Right hindlimb (tissue), 1 donor: ENCODE measurements at places on chromosomes 3 and 15.

DNA sequence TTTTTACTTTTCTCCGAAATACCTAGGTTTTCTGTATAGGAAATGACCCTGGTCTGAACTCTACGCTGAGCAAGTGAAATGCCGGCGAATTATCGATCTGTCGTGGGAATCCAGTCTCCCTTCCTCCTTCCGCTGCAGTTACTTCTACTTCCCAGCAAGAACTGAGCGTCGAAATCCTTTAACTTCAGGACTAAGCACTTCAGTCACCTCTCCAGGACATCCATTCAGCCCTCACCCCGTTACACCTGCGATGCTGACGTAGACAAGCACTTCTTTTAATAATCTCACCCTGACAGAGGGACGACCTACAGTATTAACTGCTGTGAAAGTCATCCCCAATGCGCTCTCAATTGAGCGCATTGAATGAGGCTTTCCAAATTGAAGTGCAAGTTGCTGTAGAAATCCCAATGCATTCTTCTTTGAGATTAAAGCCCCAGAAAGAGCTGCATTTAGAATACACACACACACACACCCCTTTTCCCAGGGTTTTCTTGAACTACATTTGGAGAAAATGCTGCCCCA, 1.3 kb downstream of the TOP2B start:
- DNase-seq, result no peak

DNA sequence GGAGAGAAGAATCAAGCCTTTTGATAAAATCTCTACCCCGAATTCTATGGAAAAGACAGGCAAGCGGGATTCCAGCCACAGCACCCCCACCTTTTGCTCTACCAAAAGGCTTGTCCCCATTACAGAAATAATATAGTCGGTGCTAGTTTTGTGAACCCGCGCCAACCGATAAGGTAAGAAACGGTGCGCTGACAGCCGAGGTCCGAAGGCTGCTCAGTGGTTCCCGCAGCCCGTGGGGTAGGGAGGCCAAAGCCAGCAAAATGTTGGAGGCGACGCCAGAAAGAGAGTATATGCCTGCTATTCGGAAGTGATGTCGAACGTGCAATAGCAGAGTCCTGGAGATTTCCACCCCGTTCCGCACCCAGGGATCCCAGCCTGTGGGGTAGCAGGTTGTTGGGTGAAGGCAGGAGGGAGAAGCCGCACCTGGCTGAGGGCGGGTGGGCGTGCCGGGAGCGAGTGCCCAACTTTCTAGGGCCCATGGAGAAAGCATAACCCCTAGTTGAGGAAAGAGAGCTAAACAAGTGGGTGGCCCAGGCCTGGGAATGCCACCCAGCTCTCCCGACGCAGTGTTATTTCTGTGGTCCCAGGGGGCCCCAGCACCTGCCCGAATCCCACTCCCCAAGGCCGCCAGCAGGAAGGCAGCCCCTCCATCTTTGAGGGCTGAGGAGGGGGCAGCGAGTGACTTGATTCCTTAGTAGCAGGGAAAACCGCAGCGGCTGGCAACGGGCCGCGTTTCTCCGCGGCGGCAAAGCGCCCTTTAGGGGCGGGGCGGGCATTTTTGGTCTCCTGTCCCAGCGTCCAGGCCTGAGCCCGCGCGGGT, 7.9 kb upstream of the SOX2 start:
- no peak for DNase-seq

- no peak for DNase-seq
These were observed 24.4 kb downstream of the FAH start for GRCh38 chr15:80177156-80177555.

GRCh38 chr3:60475096-60475495, 776.2 kb downstream of the FHIT start:
- no peak for DNase-seq

GRCh38 chr3:130997289-130997688, 29.3 kb downstream of the ASTE1 start:
- no peak for DNase-seq

DNA sequence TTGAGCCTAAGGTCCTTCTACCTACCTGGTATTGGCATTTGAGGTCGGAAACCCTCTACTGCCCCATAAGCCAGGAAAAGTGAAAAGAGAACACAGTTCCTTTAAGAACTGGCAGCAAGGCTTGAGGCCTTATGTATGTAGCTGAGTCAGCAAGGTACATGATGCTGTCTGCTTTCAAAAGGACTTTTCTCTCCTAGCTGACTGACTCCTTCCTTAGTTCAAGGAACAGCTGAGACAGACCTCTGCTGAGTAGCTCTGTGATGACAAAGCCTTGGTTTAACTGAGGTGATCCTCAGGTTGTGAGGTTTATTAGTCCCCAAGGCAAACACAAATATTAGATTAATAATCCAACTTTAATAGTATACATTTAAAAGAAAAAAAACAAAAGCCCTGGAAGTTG, 45.8 kb downstream of the ADPGK start:
- no peak for DNase-seq

GRCh38 chr15:31550211-31550977, 223.8 kb downstream of the KLF13 start:
- DNase-seq, result no peak

- DNase-seq, result no peak
These were observed 595.8 kb downstream of the NLGN1 start for GRCh38 chr3:173993299-173993698.

- peak; percentile 65 for DNase-seq
These were observed 307.3 kb downstream of the SV2B start for GRCh38 chr15:91407269-91407889.

- no peak for DNase-seq
These were observed 40.0 kb downstream of the TM4SF4 start for GRCh38 chr3:149514471-149514870.

DNA sequence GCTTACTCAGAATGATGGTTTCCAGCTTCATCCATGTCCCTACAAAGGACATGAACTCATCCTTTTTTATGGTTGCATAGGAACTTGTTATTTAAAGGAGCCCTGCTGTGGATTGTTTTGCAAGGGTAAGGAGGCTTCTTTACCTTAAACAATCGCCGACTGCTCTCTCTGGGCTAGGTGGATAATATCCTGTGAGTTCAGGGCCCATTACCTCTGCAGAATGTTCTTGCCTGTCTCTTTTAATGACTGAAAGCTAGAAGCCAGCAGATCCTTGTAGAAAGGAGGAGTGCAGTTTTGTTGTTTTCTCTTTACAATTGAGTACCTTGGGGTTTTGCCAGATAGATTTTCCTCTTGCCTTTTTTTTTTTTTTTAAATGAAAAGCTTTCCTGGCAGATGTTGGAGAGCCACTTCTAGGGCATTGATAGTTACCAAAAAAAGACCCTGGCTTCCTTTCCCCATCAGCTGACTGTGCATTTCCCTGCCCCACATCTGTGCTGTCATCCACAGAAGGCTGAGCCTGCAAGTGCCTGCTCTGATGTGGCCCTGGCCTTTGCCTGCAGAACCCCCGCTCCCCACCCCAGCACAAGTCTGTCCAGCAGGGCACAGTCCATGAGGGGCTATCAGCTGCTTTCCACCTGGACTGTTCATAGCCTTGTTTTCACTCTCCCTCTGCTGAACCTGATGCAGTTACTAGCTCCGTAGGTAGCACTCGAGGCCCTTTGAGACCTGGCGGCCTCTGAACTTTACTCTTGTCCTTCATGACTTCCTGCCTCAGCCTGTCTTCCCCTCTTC, 113.1 kb downstream of the CHCHD6 start:
- DNase-seq, result peak; percentile 28

- DNase-seq, result no peak
These were observed 512.0 kb upstream of the ZNF385D start for GRCh38 chr3:22263042-22263441.

- DNase-seq, result peak; percentile 38
These were observed 34.5 kb downstream of the DAPK2 start for GRCh38 chr15:64011736-64012135.

- DNase-seq, result no peak
These were observed 136.5 kb downstream of the MAP2K5 start for GRCh38 chr15:67678993-67679392.

DNA sequence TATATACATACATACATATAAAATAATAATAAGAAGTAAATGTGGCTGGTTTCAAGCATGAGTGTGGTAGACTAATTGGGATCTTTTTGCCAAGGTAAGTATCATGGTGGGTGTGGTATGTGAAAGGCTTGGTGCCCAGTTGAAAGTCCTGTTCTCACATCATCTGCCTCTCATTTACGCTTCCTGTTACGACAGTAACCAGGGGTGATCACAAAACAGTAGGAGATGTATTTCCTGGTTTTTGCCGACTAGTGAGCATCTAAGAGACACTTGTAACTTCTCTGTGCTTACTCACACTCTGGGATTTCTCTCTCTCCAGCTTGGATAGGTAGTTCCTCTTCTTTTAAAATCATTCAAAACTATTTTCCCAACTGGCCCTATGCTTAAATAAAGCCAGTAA, 1028.3 kb upstream of the NR2F2 start:
- no peak for DNase-seq

GRCh38 chr3:58565621-58566397, 11.4 kb downstream of the FAM107A start:
- no peak for DNase-seq

GRCh38 chr3:25468866-25469319, 40.8 kb downstream of the RARB start:
- peak; percentile 86 for DNase-seq

GRCh38 chr15:60679256-60679655, 200.3 kb upstream of the ICE2 start:
- DNase-seq, result no peak

GRCh38 chr15:31803388-31803884, 226.9 kb upstream of the CHRNA7 start:
- DNase-seq, result no peak

GRCh38 chr15:97841558-97841957, 118.9 kb upstream of the ARRDC4 start:
- DNase-seq, result no peak

DNA sequence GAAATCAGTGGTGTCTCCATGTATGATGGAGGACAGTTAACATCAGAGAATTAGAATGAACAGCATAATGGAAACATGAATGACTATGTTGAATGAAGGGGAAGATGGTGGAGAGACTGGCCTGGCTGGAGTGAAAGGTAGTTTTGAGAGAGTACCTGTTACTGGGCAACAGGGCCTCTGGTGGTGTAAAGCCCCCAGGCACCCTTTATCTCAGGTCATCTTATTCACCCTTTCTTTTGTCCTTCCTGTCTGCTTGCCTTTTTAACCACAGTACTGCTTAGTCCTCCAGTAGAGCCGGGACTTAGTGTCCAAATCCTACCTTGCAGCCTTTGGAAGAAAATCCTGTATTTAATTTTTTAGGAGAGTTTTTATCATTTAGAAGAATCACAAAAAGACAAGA, 6.2 kb downstream of the IREB2 start:
- no peak for DNase-seq

- DNase-seq, result peak; percentile 69
These were observed 960 bp downstream of the THBS1 start for GRCh38 chr15:39581793-39582285.

GRCh38 chr3:104629038-104629437, 737.7 kb upstream of the ALCAM start:
- DNase-seq, result no peak

DNA sequence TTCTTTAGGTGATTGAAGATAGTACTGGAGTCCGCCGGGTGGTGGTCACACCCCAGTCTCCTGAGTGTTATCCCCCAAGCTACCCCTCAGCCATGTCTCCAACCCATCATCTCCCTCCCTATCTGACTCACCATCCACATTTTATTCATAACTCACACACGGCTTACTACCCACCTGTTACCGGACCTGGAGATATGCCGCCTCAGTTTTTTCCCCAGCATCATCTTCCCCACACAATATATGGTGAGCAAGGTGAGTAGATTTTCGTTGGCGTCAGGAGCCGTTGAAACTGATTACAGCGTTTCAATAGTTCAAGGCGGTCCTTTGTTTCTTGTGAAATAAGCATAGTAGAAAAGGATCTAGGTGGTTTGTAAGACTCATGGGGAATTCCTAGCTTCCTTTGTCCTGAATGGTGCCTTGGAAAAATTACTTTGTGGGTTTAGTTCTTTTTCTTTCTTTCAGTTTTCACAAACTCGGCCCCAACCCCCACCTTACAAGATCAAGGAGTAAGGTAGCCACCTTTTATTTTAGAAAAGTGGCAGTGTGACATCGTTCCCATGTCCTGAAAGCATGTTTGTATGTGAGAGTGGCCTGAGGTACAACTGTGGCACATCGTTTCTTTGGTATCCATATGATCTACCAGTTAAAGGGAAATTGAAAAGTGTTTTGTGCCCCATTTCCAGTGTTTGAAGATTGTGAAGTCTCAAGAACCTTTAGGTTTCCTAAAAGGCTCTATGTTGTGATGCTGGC, 200.6 kb downstream of the GHSR start:
- DNase-seq, result no peak

DNA sequence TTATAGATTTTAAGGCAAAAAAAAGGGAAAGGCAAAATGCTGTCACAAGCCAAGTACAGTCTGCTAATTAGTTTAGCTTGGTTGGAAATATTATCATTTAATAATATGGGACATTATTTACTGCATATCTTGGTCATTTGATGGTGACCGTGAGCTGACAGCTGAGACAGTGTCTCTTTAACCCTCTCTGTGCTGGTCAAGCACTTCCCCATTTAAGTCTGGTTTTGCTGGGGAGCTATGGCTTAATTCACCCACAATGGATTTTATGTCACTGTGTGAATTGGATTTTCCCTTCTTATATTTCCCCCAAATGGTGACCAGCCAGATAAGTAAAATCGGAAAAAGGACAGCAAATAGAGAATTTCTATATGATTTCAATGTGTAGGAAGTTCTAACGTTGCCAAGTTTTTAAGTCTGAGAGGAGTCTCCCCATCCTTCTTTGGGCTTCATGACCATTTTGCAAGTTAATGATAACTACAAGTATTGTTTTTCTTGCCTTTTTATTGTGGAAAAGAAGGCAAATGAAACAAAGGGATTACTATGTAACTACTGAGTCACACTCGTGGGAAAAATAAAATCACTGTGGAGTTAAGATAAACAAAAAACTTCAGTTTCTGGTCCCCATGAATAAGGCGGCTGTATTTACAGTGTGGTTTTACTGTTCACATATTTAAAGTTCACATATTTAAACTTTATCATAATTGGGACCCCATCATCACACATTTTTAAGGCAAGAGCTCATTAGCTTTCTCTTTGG, 373.5 kb downstream of the NR2F2 start:
- DNase-seq, result no peak

DNA sequence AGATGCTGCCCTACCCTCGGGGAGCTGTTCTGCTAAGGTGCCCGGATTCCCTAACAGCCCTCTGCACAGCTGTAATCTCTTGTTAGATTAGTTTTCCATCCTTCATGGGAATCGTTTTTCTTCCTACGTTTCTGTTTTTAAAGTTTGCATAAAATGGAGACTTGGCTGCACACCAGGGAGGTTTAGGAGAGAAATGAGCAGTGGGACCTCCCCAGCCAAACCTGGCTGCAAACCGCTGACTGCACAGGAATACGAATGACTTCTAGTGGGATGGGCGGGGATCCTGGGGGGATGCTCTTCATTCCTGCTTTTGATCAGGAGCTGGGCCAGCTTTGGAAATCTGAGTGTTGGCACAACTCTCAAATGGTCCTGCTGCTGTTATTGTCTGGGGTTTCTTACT, 77.5 kb downstream of the THSD4 start:
- peak; percentile 64 for DNase-seq

- no peak for DNase-seq
These were observed 9.1 kb upstream of the TP63 start for GRCh38 chr3:189621948-189622603.
